ENCODE measurements at places on chromosomes 3 and 15. TPM values are rescaled to one million over a fixed set of nuclear protein-coding genes. Genes with fewer than 3 reads are reported as not detected.

DNA sequence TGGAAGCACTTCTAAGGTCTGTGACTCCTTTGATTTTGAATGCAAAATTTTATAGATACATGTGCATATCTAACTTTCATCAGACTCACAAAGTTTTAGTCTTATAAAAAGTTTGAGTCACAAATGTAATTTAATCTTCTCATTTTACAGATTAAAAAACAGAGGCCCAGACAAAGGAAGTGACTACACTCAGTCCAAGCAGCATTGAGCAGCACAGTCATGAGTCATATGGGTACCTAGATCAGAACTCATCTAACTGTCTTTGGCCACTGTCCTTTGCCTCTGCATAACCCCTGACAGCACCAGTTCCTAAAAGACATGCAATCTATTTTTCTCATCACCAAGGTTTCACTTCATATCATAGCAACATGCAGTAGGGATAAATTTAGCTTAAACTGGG, 210.7 kb upstream of the KCNH8 start:
- no peaks in the 10 kb centered on the region for H3K36me3 ChIP-seq
- no peaks in the 10 kb centered on the region for H3K4me1 ChIP-seq
- no peak overlapping the region for H3K27ac ChIP-seq
- no peak for DNase-seq
- no peak overlapping the region for H3K4me3 ChIP-seq

GRCh38 chr3:69856965-69857705, 117.9 kb downstream of the MITF start:
- no peaks in the 10 kb centered on the region for H3K27me3 ChIP-seq
- H3K4me1 ChIP-seq, result no peaks in the 10 kb centered on the region
- H3K27ac ChIP-seq, result no peak overlapping the region

GRCh38 chr3:30511524-30512251, 94.7 kb upstream of the TGFBR2 start:
- H3K27me3 ChIP-seq, result no peaks in the 10 kb centered on the region
- H3K4me3 ChIP-seq, result no peak overlapping the region
- H3K36me3 ChIP-seq, result peaks cover 2% of the 10 kb centered on the region
- H3K4me1 ChIP-seq, result peaks cover 9% of the 10 kb centered on the region
- no peak for DNase-seq
- H3K27ac ChIP-seq, result no peak overlapping the region

DNA sequence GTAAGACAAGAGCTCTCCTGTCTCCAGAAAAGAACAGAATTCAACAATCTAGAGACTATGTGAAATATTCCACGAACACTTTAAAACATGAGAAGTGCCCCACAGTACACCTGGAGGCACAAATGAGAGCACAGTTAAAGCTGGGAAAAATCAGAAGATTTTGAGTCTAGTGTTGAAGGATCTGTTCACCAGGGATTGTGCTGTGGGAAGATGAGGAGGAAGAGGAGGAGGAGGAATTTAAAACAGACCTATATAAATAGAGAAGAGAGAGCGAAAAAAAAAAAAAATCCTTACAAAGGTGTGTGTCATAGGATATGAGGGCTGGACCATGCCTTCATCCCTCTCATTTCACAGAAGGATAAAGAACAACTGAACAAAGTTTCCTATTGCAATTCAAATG, 361.0 kb upstream of the SEMA6D start:
- H3K27me3 ChIP-seq, result no peaks in the 10 kb centered on the region
- no peak overlapping the region for H3K27ac ChIP-seq
- no peak for DNase-seq

- peaks cover 4% of the 10 kb centered on the region for H3K4me1 ChIP-seq
- H3K27ac ChIP-seq, result no peak overlapping the region
- no peak for DNase-seq
Measured at GRCh38 chr15:66730168-66731021, 28.4 kb downstream of the SMAD6 start.

DNA sequence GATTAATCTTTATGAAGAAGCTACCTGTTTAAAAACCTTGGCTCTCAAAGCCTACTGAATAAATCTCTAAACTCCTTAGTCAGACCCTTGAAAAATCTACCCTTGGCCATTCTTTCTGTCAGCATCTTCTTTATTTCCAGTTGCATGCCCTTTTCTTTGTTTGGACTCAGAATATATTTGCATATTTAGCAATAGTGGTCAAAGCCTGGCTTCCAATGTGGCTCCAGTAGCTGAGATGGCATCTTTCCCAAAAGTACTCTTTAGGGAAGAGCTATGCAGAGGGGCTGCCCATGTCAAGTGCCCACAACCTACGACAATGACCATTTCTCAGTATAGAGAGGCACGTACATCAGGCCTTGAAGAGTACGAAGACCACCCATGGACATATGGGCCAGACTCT, 47.2 kb downstream of the TLNRD1 start:
- no peaks in the 10 kb centered on the region for H3K36me3 ChIP-seq
- H3K27me3 ChIP-seq, result peaks cover 5% of the 10 kb centered on the region
- H3K4me1 ChIP-seq, result peaks cover 2% of the 10 kb centered on the region
- no peak for DNase-seq
- no peak overlapping the region for H3K27ac ChIP-seq

DNA sequence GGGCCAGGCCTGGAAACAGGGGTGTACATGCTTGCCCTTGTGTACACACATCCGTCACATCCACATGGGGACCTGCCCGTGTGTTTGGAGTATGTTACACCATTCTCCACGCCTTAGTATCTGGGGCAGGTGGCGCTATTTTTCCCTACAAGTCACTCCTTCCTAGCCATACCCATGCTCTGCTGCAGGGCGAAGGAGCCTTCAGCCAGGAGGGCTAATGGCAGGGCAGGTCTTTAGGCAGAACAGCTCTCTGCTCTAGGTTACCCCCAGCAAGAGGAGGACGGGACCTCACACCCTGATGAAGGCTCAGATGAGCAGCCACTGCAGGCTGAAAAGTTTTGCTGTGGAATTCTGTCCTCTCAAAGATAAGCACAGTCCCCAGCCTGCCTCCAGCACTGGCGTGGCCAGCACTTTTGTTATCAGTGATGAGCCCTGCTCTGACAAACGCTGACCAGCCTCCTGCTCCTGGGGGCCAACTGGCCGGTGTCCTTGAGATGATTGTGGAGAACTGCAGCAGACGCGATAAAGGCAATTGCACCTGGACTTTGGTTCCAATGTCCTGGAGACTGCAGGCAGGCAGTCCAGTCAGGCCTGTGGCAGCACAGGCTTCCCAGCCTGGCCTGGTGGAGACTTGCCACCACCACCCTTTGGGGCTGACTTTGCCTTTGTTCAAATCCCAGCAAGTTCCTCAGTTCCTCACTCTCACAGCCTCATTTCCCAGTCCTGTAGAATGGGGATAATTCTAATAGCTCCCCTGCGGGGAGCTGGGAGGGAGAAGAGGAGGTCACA, 19.8 kb upstream of the PIGZ start:
- H3K27ac ChIP-seq, result no peak overlapping the region
- no peaks in the 10 kb centered on the region for H3K4me1 ChIP-seq
- no peaks in the 10 kb centered on the region for H3K36me3 ChIP-seq
- no peak overlapping the region for H3K4me3 ChIP-seq
- peaks cover 12% of the 10 kb centered on the region for H3K27me3 ChIP-seq
- DNase-seq, result no peak

Gene OCA2
- total RNA-seq, result not detected

Gene DUOX1
- total RNA-seq, result not detected

Gene PPP2R3A
- total RNA-seq, result 0.23 TPM

Gene SLC24A5
- not detected for total RNA-seq

Gene DPPA4
- not detected for total RNA-seq

Measured in activated naive CD8-positive, alpha-beta T cell treated with anti-CD3 and anti-CD28 coated beads, Interleukin-2, amount 10 ng/mL, durations not matched to agents 7 days and 5 days (primary cell).